ENCODE measurements at places on chromosomes 13 and 19.

DNA sequence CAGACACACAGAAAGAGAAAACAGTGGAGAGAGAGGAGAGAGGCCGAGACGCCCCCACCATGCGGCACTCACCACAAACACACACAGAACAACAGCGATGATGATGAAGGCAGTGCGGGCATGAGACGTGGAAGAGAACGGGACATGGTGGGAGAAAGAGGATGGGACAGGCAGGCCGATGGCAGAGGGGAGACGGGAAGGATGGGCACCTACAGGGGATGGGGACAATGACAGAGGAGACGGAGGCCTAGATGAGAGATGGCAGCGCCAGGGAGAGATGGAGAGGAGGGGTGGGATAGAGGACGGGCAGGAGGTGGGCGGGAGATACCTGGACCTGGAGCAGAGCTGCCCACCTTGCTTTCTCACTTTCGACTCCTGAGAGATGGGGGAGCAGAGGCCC is 1.1 kb upstream of the KLK14 start:
- DNase-seq, result no peak

GRCh38 chr13:114227528-114227927 is 7.2 kb upstream of the CDC16 start:
- DNase-seq, result no peak

DNA sequence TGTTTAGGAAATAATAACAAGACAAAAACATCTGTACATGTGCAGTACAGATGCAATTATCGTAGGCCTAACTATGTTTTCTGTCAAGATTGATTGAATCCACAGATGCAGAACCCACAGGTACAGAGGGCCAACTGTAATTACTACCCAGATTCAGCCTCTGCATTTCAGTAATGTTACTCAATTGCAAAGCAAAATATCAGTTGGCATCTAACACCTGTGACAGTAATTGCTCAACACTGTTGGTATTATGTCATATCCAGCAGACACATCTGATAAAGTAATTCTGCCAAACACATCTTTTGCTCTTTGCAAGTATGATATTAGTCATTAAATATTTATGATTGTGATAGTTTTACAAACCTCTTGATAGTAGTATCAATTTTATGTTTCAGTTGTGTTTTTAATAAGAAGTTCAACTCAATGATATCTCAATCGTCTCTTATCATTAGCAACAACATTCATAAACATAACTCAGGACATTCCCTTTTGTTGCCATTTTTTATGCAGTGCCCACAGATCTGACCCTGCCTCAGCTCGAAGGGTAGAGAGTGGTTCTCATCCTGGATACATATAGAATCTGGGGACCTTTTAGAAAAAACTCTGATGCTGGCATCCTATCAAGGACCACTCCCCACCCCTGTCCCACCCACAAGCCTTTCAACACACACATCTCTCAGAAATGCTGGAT is 104.7 kb downstream of the MYCBP2 start:
- DNase-seq, result no peak

- DNase-seq, result no peak
Observed at GRCh38 chr19:42090672-42091071, 14.7 kb downstream of the ZNF574 start.

DNA sequence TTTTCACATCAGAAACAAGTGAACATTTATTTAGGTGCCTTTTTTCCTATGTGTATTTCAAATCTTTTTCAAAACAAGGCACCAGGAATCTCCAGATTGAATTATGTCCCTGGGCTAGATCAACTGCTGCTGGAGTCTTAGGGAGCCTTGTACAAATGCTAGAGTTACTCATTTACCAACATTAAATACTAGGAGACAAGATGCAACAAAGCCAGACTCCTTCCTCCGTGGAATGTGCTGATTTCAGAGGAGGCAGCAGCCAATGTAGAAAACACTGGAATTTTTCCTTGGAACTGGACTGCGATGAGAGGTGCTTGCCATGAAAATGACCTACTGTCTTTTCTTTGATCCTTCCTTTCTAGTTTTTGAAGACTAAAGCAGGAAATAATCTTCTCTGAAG is 1514.7 kb upstream of the MIR17HG start:
- DNase-seq, result no peak

DNA sequence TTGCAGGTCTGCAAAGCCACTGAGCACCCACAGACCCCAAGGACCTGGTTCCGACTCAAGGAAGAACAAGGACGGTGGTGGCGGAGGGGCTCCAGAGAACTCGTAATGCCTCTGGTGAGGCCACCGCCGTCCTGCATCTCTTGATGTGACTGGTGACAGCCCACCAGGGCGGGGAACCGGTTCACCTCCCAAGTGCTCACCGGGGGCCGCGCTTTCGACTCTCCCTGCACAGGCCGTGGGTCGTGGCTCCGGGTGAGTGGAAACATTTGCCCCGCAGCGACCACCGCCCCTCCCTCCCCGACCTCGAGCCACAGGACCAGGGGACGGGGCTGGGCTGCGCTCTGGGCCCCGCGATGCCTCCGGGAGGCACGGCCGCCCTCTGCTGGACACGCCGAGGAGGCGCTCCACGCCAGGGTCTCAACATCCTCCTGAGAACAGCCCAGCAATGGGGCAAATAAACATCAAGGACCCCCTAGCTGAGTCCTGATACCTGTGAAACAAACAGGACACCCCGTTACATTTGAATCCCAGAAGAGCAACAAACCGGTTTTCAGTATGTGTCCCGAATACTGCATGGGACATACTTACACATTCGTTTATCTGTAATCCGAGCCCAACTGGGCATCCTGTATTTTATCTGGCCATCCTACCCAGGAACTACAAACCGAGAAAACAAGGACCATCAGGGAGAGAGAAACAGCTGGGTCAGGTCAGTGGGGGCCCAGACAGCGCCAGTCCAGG is 3.9 kb upstream of the PLPP2 start:
- no peak for DNase-seq

- DNase-seq, result no peak
Observed at GRCh38 chr19:45150751-45151281, 10.0 kb downstream of the NKPD1 start.

DNA sequence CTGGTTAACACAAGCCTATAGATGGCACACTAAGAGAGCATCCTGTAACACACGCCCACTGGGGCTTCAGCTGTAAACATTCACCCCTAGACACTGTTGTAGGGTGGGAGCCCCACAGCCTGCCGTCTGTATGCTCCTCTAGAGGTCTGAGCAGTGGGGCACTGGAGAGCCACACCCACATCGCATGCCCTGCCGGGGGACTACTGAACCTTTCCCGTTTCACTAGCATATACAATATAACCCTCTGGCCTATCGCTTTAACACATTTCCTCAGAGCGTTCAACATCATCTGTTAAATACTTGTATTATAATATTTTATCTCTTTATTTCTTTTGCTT is 73.4 kb downstream of the PCDH9 start:
- no peak for DNase-seq

DNA sequence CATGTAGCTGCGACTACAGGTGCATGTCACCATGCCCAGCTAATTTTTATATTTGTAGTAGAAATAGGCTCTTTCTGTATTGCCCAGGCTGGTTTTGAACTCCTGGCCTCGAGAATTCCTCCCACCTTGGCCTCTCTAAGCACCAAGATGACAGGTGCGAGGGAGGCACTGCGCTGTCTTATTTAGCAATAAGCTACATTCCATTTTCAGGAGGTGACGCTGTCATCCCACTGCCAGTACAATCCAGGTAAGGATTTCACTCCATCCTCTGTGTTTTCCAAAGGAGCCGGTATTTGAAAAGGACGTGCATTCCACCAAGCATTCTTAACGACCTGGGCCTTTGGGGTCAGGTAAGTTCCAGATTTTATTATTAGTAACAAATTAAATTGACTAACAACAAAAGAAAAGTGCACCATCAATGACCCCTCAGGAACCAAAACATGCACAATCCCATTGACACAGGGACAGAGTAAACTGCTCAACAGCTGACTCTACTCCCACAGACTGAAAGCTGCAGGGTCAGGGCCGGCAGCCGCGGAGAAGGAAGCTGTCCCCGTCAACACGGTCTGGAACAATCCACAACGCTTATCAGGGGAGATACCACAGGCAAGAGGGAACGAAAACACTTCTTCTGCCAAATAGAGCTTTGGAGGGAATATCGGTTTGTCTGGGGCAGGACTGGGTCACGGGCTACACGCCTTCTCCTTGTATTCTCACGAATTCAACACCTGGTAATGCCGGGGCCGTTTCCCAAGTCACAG is 82.8 kb downstream of the INSR start:
- DNase-seq, result no peak

GRCh38 chr19:19403373-19403901 is 2.0 kb upstream of the GATAD2A start:
- DNase-seq, result no peak

- DNase-seq, result no peak
Observed at GRCh38 chr13:40963927-40964326, 55.2 kb downstream of the ELF1 start.

DNA sequence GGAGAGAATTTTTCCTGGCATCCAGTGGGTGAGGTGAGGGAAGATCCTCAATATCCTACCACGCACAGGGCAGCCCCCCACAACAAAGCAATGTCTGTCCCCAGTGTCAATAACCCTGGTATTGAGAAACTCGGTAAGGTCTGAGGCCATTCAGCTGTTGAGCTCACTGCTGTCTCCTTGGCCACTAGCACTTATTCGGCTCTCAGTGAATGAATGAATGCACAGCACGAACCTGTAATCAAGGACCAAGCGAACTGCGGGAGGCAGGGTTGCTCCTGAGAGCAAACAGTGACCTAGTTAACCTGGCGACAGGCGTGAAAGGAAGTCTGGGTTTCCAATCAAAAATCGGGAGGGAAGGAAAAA is 640 bp downstream of the ZSCAN5A start:
- no peak for DNase-seq

DNA sequence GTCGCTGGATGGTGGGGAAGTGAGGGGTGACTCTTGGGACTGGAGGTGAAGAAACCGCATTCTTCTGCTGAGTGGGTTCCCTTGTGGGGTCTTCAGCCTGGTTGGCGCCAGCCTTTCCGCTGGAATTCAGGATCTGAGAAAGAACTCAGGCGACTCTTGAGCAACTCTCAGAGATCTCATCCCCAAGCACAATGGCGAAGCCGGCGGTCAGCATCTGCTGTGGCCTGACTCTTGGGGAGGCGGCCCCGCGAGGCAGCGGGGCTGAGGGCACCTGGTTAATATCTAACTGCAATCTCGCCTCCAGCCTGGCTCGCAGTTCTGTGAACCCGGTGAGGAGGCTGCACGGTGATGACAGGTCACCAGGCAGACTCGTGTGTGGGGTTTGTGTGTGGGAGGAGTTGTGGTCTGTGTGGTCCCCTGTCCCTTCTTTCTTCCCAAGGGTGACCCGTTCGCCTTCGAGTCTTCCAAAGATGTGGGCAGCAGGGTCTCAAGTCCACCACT is 883 bp downstream of the ZNF441 start:
- no peak for DNase-seq

DNA sequence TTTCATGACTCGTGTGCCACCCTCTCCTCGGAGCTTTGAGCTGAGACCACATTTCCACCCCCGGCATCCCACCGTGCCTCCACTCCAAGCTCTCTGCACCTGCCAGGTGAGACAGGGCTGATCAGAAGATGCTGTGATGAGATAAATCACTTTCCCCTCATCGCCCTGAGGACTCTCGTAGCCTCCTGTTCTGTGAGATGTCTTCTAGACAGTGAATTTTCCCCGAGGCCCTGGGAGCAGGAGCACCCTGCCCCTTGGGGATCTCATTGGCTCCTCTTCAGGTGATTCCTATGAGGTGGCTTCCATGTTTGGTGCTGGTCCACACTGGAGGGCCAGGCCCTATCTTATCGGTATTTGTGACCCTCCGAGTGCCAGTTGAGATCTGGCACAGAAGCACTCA is 154.0 kb upstream of the TSHZ3 start:
- DNase-seq, result no peak

DNA sequence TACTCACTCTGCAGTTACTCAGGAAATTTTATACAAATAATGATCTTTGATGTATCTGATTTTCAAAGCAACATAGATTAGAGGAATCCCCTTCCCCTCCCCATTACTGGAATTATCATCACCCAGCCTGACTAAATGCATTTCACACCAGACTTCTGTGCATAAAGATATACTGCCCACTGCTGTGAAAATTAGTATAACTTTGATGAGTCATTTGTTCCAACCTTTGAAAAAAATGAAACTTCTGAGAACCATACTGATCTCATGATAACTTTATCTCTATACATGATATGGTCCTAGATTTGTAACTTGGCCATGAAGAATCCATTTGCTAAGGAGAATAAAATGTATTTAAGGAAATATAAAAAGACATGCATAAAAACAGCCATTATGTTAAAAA is 63.9 kb downstream of the GPC6 start:
- DNase-seq, result no peak

- DNase-seq, result no peak
Observed at GRCh38 chr19:2636897-2637683, 65.4 kb downstream of the GNG7 start.

DNA sequence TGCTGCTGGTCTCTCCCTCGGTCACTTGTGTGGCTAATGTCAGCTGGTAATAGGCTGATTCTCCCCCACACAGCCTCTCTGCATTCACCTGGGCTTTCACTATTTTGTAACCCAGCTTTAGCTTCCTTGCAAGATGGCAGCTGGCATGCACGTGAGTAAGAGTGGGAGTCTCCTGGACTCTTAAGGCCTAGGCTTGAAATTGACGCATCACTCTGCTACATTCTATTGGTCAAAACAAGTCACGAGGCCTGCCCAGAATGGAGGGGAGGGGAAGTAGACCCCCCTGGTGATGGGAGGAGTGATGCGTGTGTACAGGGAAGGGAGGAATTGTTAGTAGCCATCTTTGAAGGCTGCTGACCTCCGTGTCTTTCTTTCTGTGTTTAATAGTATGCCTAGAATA is 24.9 kb upstream of the PNMA8B start:
- DNase-seq, result no peak

DNA sequence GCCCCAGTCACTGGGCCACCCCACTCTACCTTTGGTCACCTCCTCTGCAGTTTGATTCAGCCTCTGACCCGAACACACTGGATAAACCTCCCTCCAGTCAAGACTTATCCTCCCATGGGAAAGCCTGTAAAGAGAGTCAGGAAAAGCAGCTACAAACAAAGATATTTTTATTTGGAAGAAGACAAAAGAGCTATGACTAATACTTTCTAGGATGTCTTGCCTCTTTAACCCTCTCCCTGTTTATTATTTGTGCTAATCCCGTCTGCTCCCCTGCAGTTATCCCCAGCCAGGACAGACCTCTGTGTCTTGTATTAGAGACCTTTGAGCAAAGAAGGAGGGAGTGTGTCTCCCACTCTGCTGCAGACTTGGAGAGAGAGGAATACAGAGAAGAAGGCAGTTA is 178.3 kb downstream of the EFNB2 start:
- no peak for DNase-seq

DNA sequence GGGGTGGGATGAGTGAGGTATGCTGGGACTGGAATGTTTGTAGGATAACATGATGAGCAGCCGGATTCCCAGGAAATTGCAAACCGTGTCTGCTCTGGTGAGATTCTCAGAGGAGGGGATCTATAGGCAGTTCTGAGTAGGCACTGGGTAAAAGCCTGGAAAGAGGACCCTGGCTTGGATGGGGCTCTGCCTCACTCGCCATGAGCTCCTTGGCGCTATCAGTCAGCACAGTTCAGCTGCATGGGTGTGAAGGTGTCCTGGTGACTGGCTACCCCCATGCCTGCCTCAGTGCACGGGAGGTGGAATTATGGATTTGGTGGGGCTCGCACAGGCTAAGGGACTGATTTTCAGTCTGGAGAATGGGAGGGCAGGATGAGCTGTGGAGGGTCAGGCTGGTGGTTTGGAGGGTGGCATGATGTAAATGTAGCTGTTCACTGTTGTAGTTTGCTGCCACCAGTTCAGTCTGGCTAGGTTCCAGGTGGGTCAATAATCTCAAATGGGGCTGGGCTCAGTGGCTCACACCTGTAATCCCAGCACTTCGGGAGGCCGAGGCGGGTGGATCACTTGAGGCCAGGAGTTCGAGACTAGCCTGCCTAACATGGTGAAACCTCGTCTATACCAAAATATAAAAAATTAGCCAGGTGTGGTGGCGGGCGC is 9.2 kb upstream of the ZNF627 start:
- DNase-seq, result no peak
